ENCODE measurements at places on chromosomes 6 and 20.
A peak's percentile ranks its signal among the peaks of the same experiment; 100 is the strongest.

GRCh38 chr20:20887593-20888265, 175.3 kb upstream of the RALGAPA2 start:
- DNase-seq: no peak

DNA sequence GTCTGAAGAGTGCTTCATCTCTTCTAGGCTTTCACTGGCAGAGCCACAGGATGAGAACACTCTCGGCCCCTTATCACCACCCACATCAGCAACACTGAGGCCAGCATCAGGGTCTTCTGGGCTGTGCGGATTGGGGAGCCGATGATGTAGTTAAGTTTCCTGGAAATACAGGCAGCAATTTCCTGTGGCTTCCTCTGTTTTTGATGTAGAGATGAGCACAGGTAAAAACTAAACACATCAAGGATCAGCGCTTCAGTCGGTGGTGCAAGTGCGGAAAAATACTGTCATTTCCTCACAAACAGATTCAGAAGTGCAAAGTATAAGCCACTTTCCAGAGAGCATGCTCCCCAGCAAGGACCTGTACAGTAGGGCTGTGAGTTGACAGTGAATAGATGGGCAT, 62.6 kb downstream of the BACH2 start:
- DNase-seq: no peak

DNA sequence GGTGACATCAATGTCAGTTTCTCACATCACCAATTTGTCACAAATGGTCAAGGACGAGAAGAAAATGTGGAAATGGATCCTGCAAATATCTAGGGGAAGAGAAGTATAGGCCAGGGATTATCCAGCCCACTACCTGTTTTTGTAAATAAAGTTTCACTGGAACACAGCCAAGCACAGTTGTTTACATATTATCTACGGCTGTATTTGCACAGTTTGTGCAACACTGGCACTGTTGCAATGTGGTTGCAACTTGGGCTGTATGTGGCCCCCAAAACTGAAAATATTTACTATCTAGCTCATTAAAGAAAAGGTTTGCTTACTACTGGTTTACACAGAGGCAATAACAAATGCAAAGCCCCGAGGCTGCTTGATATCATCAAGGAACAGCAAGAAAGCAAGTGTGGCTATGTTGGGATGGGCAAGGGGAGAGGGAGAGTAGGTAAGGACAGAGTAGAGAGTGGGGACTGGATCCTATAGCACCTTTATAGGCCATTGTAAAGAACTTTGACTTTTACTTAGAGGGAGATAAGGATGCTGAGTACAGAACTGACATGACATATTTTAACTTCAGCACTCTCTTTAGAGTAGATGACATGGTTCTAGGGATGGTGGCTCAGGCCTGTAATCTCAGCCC, 11.8 kb upstream of the STXBP5 start:
- DNase-seq: no peak

- DNase-seq: no peak
Measured at GRCh38 chr6:134689641-134690040, 260.3 kb downstream of the ALDH8A1 start.

- DNase-seq: no peak
Measured at GRCh38 chr20:6074145-6074561, 20.3 kb upstream of the LRRN4 start.

GRCh38 chr6:6008089-6008647, 1.4 kb upstream of the NRN1 start:
- no peak for DNase-seq

GRCh38 chr6:146857980-146858347, 259.2 kb downstream of the ADGB start:
- peak; percentile 54 for DNase-seq

- DNase-seq: no peak
Measured at GRCh38 chr6:75377386-75377785, 92.8 kb upstream of the TMEM30A start.

DNA sequence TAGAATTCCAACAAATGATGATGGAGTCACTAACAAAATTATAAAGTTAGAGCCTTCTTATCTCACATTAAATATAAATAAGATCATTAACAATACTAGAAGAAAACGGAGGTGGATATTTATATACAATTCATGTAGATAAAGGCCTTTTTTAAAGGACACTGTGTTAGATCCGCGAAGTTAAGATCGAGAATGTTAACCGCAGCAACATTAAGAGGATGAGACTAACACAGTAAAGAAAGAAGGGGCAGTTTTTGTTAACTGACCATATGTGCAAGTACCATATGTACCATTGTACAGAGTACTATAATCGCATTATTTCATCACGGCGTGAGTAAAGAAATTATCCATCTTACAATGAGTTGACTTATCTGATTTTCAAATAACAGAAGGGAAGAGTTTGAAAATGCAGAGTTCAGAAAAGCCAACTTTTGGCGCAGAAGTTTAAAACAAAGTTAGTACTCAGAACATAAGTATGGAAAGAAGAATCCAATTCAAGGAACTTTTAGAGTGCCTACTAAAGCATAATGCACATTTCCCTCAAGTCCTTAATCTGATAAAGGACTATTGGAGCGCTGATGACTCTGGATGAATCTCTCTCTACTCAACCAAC, 1.4 kb downstream of the FBXL4 start:
- DNase-seq: no peak

DNA sequence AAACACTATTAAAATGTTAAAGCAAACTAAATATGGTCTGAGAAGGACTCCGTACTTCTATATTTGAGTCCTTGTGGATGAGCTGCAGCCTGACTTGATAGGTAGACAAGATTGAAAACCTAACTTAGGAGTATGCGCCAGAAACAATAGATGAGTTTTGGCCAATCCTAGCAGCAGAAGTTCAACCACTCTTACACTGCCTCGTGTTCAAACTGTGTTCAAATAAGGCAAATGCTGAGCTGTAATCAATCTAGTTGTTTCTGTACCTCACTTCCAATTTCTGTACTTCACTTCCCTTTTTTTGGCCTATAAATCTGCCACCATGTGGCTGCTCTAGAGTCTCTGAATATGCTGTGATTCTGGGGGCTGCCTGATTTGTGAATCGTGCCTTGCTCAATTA, 13.2 kb upstream of the SERINC1 start:
- DNase-seq: no peak

GRCh38 chr6:16200321-16200883, 38.0 kb upstream of the GMPR start:
- peak; percentile 14 for DNase-seq

GRCh38 chr6:39476151-39476550, 153.6 kb upstream of the KCNK16 start:
- no peak for DNase-seq

GRCh38 chr6:116476002-116476678, 15.0 kb downstream of the CALHM6 start:
- DNase-seq: no peak

GRCh38 chr6:42532038-42532669, 31.7 kb upstream of the UBR2 start:
- no peak for DNase-seq

GRCh38 chr6:11738661-11739375, 39.8 kb downstream of the ADTRP start:
- DNase-seq: no peak

GRCh38 chr6:21496706-21497105, 96.8 kb upstream of the SOX4 start:
- DNase-seq: no peak

DNA sequence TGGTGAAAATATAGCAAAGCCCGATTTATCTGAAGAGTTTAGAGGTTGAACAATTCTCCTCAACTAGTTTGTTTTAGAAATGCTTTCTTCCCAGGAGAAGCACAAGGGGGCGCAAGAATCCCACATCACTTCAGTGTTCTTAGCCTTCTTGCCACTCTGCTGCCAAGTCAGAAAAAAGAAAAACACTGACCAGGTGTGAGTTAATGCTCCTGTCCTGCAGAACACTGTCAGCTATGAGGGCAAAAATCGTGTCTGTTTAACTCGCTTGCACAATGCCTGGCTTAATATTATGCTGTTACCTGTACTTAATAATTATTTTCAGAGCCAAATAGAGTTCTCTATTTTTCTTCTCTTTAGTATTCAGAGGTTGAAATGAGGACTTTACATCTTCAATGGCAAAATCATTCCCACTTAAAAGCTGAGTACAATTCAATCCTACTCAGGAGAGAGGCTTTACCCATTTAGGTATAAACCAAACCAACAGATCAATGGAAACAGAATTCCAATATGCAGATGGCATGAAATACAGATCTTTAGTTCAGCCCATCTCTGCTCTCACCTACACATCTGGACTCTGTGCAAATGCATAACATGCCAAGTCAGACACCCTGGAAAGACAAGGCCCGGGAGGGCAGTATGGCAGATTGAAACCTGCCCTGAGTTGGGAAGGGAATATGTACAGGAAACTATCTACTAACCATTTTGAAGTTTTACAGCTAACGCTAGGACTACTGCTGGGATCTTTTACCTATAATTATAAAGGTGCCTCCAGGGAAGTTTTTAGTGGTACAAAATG, 71.4 kb upstream of the TULP1 start:
- DNase-seq: peak; percentile 29

- no peak for DNase-seq
Measured at GRCh38 chr6:159572439-159573110, 120.5 kb downstream of the SOD2 start.

- no peak for DNase-seq
Measured at GRCh38 chr6:29509711-29510110, 22.0 kb upstream of the MAS1L start.

GRCh38 chr6:135833771-135834170, 17.7 kb upstream of the PDE7B start:
- no peak for DNase-seq

- no peak for DNase-seq
Measured at GRCh38 chr20:39294137-39294725, 332.1 kb downstream of the DHX35 start.

DNA sequence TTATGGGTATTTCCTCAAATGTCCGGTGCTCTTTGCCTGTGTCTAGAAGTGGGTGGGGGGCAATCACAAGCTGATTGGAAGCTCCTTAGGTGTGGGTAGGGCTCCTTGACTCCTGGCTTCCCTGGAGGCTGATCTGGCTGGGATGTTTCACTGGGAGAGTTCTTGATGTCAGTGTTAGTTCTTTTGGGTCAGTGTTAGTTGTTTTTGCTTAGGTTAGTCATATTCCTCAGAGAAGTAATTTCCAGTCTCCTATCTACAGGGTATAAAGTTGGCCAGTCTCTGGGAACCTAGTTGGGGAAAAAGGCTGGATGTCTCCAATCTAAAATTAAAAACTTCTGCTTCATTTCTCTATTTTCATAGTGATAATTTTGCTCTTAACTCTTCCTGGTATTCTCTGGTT, 23.6 kb downstream of the CDC5L start:
- DNase-seq: no peak

GRCh38 chr20:50328222-50328979, 137.8 kb downstream of the CEBPB start:
- DNase-seq: no peak

- no peak for DNase-seq
Measured at GRCh38 chr6:101429845-101430244, 36.3 kb downstream of the GRIK2 start.

- no peak for DNase-seq
Measured at GRCh38 chr20:56826306-56826704, 197.2 kb downstream of the TFAP2C start.

GRCh38 chr20:49858076-49858585, 45.5 kb downstream of the SLC9A8 start:
- DNase-seq: no peak

DNA sequence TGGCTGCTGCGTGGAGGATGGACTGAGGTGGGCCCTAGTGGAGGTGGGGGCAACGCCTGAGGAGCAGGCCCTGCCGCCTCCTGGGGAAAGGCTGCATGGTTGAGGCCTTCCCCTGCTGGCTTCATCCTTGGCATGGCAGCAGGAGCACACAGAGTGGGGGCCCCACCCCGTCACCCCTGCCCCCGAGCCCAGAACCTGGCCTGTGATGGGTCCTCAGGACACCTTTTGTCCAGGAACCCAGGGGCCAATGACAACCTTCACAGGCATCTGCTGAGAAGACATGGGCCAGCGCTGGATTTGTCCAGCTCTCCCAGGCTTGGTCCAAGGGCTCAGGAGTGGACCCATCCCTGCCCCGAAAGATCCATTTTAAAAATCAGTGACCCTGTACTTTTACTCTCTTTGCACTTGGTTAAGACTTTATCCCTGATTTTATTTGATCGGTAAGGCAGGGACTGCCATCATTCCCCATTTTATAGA, 575 bp upstream of the SLC17A9 start:
- no peak for DNase-seq

DNA sequence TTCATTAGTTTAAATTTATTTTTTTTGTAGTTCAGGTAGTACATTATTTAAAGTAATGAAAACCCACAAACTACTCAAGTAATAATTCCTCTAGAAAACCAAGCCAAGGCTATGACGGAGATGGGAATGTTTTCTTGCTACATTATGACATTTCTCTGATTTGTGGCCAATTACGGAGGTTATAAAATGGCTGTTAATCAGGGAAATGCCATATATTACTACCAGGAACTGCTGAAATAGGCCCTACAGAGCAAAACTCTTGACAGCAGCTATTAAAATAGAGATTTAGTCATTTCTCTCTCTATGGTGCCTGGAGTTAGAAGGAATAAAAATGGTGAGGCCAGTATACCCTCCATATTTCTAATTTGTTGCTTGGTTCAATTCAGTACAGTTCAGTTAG, 280.0 kb downstream of the ARHGAP18 start:
- no peak for DNase-seq

DNA sequence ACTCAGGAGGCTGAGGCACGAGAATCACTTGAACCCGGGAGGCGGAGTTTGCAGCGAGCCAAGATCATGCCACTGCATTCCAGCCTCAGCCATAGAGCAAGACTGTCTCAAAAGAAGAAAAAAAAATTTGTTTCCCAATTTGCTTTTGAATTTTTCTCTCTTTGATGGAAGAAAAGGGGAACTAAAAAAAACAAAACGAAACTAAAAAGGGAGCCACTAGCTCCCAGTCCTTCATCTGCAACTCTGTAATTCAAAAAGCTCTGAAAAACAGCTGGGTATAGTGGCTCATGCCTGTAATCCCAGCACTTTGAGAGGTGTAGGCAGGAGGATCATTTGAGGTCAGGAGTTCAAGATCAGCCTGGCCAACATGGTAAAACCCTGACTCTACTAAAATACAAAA, 9.5 kb downstream of the OVOL2 start:
- no peak for DNase-seq

DNA sequence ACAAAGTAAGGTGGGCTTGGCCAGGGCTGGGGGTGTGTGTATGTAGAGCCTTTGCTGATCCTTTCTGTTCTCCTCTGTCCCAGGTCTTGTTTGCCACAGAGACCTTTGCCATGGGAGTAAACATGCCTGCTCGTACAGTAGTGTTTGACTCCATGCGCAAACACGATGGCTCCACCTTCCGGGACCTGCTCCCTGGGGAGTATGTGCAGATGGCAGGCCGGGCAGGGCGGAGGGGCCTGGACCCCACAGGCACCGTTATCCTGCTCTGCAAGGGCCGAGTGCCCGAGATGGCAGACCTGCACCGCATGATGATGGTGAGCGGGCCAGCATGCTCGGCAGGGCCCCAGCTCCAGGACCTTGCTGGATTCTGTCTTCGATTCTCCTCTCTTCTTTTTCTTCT, 6.2 kb downstream of the DXO start:
- DNase-seq: no peak
